NCI-H460 (cell line): ENCODE measurements at places on chromosomes 3 and 15. TPM values are rescaled to one million over a fixed set of nuclear protein-coding genes. Genes with fewer than 3 reads are reported as not detected.

DNA sequence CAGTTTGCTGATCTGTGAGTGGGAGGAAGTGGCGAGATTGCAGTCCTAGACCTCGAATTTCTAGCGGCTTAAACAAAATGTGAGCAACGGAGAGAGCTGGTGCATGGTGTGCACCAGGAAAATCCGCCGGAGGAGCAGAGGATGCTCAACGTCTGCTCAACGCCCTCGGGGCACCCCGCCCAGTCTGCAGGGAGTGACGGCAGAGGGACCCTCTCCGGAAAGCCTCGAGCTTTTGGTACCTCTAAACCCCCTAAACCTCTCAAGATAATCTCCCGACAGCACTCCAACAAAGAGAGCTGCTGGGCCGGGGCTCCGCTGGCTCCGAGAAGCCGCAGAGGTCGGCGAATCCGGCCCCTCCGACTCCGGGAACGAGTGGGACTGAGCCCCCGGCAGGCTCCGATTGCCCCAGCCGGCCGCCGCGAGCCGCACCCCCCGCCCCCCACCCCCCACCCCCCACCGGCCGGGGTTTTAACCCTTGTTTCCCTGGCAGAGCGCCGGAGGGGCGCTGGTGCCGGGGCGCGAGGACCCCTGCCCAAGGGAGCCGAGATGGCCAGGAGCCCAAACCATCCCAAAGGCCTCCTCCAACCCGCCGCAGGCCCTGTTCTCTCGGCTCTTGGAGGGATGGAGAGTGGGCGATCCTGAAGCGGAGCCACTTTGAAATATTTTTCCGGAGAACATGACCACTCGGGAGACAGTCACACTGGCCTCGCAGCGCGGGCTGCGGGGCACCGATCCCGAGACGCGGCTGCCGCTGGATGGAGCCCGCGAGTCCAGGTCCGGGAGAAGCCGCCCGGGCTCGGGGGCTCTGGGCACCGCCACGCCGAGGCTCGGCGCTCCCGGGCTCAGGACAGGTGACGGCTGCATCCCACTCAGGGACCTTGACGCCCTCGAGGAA lies 1.5 kb downstream of the MEGF11 start:
- peak; percentile 41 for DNase-seq

- DNase-seq: no peak
Observed at GRCh38 chr3:38604246-38604645, 45.2 kb downstream of the SCN5A start.

The ITIH1 gene
- total RNA-seq: not detected in 2 replicates

DNA sequence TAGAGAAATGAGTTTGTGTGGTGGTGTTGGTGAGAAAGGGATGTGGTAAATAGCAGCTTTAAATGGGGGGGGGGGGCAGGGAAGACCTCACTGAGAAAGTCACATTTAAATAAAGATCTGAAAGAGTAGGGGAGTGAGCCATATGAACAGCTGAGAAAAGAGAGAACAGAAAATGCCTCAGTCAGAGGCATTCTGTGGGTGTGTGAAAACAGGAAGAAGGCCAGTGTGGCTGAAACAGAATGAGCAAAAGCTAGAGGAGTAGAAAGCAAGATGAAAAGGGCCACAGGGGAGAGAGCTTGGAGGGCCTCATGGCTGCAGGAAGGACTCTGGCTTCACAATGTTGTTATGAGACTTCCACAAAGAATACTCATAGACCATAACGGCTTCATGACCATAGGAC lies 783.3 kb downstream of the ZPLD1 start:
- no peak for DNase-seq

GRCh38 chr3:39272191-39272590 lies 7.6 kb downstream of the CX3CR1 start:
- no peak for DNase-seq

DNA sequence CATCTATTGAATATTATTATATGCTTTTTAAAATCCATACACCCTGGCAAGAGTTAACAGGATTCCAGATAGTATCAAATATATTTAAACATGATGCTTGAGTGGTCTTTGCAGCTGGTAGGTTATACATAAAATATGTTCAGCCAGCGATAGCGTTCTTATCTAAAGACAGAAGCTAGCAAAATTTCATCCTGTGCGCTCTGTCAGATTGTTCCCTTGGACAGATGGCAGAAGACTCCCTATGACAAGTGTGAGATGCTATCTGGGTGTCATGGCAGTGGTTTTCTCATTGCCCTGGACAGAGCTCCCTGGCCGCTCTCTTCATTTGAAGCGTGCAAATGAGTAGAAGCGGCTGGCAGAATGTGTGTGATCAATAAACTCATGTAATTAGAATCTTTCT lies 175.2 kb upstream of the SOX14 start:
- no peak for DNase-seq

GRCh38 chr15:74730619-74731316 lies 5.4 kb upstream of the CYP1A1 start:
- DNase-seq: no peak

GRCh38 chr3:123154020-123154985 lies 47.4 kb upstream of the SEC22A start:
- DNase-seq: no peak

The C3orf80 gene
- total RNA-seq: not detected in 2 replicates

GRCh38 chr3:181912384-181912783 lies 200.7 kb downstream of the SOX2 start:
- DNase-seq: no peak

The CHST13 gene
- total RNA-seq: not detected in 2 replicates

DNA sequence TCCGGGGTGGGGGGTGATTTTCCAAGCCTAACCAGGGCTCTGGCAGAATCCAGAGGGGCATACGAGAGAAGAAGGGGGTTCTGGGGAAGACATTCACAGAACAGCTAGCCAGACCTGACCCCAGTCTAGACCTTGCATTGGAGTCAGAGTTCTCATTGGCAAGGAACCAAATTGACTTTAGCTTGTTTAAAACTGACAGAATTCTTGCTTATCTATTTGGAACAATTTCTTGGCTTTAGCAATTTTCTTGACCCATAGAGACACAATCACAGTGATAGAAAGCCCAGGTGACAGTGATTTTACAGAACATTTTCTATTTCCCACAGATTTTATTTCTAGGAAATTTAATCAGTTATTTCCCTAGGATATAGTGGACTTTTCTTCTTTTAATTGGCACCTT lies 23.6 kb upstream of the ATP11B start:
- DNase-seq: no peak

The ALS2CL gene
- total RNA-seq: 1.4 and 2.9 TPM in 2 replicates

DNA sequence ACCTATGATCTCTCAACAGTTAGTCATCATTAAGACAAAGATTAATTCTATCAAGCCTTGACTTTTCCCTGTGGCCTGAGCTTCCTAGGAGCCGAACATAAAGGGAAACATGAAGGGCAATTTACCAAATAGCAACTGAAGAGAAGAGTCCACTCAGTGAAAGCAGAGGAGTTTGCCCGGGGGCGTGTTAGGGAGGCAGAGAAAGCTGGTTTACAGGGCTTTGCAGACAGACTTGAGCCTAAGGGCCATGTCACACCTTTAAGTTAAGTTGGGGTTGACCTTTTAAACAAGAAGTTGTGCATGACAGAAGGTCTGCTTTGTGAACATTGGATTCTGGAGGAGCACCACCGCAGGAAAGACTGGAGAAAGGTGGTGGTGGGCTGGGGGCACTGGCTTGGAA lies 701.8 kb upstream of the CFAP20DC start:
- no peak for DNase-seq

DNA sequence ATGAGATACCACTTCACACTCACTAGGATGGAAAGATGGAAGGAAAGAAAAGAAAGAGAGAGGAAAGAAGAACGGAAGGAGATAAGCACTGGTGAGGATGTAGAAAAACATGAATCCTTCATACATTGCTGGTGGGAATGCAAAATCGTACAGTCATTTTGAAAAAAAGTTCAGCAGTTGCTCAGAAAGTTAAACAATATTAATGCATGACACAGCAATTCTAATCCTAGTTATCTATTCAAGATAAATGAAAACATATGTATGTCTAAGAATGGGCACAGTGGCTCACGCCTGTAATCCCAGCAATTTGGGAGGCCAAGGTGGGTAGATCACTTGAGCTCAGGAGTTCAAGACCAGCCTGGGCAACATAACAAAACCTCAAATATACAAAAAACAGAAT lies 59.1 kb downstream of the SENP7 start:
- DNase-seq: no peak

The TFG gene
- 68.2 and 83.4 TPM in 2 replicates for total RNA-seq

DNA sequence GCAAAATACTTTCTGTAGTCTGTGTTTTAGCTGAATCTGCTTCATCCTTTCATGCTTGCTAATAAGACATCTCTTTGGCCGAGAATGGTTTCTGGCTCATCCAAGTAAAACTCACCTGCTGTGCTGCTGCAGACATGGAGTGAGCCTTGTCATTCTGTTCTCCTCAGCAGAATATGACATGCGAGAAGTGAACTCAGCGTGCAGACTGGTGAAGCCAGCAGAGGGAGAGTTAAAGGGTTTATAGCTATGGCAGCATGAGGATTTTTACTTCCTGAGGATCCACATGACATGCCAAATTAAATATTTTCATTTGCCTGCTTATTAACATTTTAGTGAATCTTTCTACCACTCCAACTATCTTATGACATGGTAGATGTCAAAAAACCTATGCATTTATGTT lies 658.4 kb upstream of the NECTIN3 start:
- no peak for DNase-seq

- no peak for DNase-seq
Observed at GRCh38 chr15:83711236-83711635, 57.3 kb downstream of the ADAMTSL3 start.

DNA sequence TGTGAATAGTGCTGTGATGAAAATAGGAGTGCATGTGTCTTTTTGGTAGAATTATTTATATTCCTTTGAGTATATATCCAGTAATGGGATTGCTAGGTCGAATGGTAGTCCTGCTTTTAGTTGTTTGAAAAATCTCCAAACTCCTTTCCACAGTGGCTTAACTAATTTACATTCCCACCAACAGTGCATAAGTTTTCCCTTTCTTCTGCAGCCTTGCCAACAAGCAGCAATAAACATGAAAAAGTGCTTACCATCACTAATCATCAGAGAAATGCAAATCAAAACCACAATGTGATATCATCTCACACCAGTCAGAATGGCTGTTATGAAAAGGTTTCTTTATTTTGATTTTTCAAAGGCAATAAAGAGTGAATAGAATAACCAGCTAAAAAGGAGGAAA lies 1105.9 kb downstream of the NAALADL2 start:
- no peak for DNase-seq

The NR2E3 gene
- 0.23 and 0.37 TPM in 2 replicates for total RNA-seq

The P2RY1 gene
- total RNA-seq: 2.2 and 3.7 TPM in 2 replicates

GRCh38 chr3:148923592-148923991 lies 58.5 kb downstream of the CPA3 start:
- DNase-seq: no peak

GRCh38 chr3:39226106-39226741 lies 33.8 kb upstream of the XIRP1 start:
- no peak for DNase-seq

DNA sequence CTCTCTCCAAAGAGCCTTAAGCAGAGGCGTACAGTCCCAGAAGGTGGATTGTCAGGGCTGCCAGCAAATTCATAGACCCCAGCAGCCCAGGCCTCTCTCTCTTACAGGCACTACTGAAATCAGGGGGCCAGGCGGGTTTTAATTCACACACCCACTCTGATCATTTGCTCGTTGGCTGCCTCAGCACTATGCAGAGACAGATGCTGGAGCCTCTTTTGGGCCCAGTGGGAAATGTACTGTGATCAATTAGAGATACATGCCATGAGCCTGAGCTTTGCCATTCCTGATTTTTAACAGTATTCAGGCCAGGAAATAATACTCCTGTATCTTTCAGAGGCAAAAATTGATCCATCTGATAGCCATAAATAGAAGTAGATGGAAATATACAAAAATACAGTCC lies 53.0 kb downstream of the CMTM6 start:
- DNase-seq: no peak

DNA sequence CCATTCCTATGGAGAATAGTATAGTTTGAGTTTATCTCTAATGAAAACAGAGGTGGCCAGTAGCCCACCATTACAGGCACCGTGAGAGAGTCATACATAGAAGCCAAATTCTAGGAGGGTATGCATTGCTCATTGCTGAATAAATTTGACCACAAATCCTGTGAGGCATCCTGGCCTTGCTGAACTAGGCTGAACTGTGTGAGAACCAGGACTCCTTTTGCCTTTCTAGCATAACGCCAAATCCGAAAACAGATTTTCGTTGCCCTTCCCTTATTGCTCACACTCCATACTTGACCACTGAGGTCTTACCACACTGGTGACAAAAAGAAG lies 50.4 kb downstream of the SLC2A2 start:
- no peak for DNase-seq

GRCh38 chr3:72004749-72005292 lies 219.9 kb upstream of the PROK2 start:
- no peak for DNase-seq

GRCh38 chr15:101310161-101310480 lies 15.1 kb upstream of the SNRPA1 start:
- DNase-seq: no peak

The CACNA2D3 gene
- total RNA-seq: 6.4 and 10.8 TPM in 2 replicates

GRCh38 chr15:68683026-68683425 lies 104.2 kb downstream of the CORO2B start:
- DNase-seq: no peak

- no peak for DNase-seq
Observed at GRCh38 chr3:5231074-5231473, 43.6 kb downstream of the EDEM1 start.

DNA sequence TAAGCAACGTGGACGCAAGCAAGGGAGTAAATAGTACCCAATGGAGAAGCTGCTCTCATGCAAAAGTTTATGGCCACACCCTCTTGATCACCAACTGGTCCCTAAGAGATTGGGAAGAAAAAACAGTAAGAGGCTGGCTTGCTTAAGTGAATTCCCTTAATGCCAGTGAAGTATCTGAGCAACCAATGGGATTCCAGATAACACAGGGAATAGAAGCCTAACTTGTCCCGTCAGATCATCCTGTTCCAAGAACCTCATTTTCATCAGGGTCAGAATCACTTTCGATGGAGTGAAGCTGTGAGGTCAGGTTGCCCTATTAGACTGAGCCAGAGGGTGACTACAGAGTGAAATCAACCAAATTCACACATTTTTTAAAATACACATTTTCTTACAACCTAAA lies 104.3 kb downstream of the CD47 start:
- no peak for DNase-seq

GRCh38 chr15:83869341-83869740 lies 215.4 kb downstream of the ADAMTSL3 start:
- no peak for DNase-seq

The CELSR3 gene
- total RNA-seq: 0.79 and 1.4 TPM in 2 replicates

The REC114 gene
- total RNA-seq: not detected in 2 replicates

- DNase-seq: no peak
Observed at GRCh38 chr3:38717355-38718240, 68.1 kb upstream of the SCN5A start.

The ATP2B2 gene
- total RNA-seq: not detected in 2 replicates

The FRMD5 gene
- not detected in 2 replicates for total RNA-seq

GRCh38 chr15:39183164-39183881 lies 397.6 kb upstream of the THBS1 start:
- no peak for DNase-seq

- DNase-seq: no peak
Observed at GRCh38 chr3:171752329-171752728, 58.0 kb downstream of the PLD1 start.
